ENCODE measurements at places on chromosomes 1 and 21. TPM values are rescaled to one million over a fixed set of nuclear protein-coding genes. Genes with fewer than 3 reads are reported as not detected.

Gene APOBEC4
- total RNA-seq = not detected

Gene CBS
- total RNA-seq = 6.2 TPM

Gene LAMB3
- 5.0 TPM for total RNA-seq

Gene LY9
- total RNA-seq = not detected

DNA sequence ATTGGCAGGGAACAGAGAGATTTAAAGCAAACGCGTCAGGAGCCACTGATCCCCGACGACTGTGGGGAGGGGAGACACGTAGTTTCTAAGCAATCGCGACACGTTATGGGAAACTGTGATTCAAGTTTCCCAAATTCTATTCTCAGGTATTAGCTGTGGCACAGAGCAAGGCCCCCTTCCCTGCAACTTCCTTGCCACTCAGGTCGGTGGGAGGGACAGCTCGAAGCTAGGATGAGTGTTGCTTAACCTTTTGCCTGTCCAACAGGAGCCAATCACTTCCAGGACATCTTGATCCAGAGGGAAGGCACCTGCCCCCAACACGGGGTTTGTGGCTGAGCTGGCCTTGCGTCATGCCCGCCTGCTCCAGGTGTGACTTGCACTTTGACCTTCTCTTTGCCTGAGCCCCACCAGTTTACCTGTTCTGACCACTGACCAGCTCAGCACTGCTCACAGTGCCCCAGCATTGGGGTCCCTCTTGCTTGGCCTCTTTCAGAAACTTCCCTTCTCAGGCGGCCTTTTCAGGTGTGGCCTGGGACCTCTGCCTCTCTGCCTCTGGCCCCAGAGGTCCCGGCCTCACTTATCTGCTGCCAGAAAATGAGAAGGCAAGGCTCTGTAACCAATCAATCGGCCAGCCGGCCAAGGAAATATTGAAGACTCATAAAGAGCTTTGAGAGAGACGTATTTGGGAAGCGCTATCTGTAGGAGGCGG, 24.6 kb downstream of the TEX35 start:
- no peak for DNase-seq

DNA sequence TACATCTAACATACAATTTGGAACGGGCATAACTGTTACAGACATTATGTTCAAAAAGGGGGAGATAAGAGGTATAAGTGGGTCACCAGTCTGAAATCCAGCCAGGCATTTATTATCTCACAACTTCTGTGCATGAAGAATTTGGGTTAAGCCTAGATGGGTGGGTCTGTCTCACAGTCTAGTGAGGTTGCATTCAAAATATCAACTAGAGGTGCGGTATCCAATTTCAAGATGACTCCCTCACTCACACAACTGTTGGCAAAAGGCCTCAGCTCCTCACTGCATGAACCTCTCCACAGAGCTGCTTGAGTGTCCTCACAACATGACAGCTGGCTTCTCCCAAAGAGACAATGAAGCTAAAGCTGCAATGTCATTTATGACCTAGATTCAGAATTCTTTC, 4.7 kb downstream of the AUNIP start:
- DNase-seq = no peak

GRCh38 chr21:36511484-36512220, 31.7 kb upstream of the CLDN14 start:
- no peak for DNase-seq

- no peak for DNase-seq
Measured at GRCh38 chr1:74065081-74065480, 132.9 kb downstream of the LRRIQ3 start.

- no peak for DNase-seq
Measured at GRCh38 chr1:94416901-94417727, 1.1 kb upstream of the ABCD3 start.

- DNase-seq = no peak
Measured at GRCh38 chr1:37822906-37823815, 15.2 kb upstream of the YRDC start.

DNA sequence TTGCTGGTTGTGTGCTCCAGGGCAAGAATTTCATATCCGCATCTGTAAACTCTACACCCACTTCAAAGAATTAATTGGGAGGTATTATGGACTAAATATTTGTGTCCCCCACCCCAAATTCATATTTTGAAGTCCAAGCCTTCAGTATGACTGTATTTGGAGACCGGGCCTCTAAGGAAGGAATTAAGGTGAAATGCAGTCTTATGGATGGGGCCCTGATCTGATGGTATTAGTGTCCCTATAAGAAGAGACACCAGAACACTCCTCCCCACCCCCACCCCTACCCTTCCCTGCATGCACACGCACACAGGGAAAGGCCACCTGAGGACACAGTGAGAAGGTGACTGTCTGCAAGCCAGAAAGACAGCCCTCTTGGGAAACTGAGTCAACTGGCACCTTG, 332.4 kb downstream of the RPS6KC1 start:
- DNase-seq = no peak
